Activated T-cell treated with anti-CD3 and anti-CD28 coated beads for 1 hour (primary cell): ENCODE measurements at places on chromosomes 7 and 10.

GRCh38 chr10:35237766-35238512 is 98.4 kb upstream of the CCNY start:
- no peak for DNase-seq

- DNase-seq, result no peak
Measured at GRCh38 chr7:47470567-47471357, 111.1 kb downstream of the TNS3 start.

DNA sequence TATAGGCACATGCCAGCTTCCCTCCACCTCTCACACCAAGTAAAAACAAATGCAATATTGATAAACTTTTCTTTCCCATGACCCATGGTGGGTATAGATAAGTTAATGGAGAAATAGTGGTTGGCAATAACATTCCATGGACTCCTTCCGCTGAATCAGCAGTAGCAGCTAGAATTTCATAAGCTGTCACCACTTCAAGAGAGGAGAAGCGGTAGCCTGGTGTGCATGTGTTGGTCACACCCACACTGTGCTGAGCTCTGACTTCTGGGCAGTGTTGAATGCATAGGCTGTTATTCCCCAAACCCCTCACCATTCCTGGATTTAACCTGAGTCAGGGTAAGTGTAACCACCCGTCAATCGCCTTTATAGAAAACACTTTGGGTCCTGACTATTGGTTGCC is 32.5 kb upstream of the BMPER start:
- DNase-seq, result no peak

DNA sequence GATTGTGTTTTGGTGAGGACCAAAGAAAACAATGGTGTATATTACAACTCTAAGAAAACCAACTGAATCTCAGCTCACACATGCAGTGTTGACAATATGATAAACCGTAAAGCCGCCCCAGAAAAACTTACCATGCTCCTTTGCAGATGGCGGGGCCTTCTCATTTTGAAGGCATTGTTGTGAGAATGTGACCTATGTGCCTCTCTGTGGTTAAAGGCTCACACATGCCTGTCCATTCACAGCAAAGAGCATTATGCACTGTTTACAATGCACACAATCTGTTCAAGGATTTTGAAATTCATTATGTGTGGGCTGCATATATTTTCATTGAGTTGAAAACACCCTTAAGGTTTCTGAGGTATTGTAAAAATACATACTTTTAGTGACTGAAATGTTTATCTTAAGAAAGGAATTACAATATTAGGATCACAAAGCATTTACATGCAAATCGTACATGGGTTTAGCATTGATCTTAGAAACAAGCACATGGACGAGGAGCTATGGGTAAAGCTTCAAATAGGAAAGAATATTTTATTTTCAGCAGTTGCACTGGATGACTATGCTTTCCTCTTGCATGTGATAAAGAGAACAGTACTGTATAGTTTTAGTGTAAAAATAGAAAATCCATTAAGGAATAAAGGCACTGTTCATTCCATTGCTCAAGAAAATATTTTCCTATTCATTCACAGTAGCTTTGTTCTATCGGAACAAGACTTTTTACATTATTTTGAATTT is 334.3 kb downstream of the ARL4A start:
- no peak for DNase-seq

DNA sequence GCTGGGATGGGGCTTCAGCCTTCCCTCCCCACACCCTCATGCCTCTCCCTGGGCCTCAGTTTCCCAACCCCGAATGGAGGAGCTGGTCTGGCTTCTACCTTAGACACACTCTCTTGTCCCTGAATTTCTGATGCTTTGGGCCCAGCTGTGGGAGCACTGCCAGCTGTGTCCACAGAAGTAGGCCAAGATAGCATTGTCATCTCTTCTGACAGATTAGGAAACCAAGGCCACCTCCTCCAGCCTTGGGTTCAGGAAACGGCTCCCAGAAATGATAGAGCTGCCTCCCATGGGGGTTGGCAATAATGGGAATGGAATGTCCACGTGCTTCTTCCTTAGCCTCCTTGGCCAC is 1.3 kb downstream of the PPIF start:
- no peak for DNase-seq

GRCh38 chr7:133853706-133854276 is 273.3 kb upstream of the LRGUK start:
- no peak for DNase-seq

GRCh38 chr7:11341285-11341944 is 367.7 kb downstream of the PHF14 start:
- DNase-seq, result no peak

GRCh38 chr7:27181795-27182275 is 3.2 kb downstream of the HOXA11 start:
- DNase-seq, result no peak

- no peak for DNase-seq
Measured at GRCh38 chr7:55044791-55045190, 26.0 kb downstream of the EGFR start.

- DNase-seq, result no peak
Measured at GRCh38 chr7:97118306-97118917, 914 bp downstream of the SDHAF3 start.

GRCh38 chr10:33303988-33304387 is 30.5 kb downstream of the NRP1 start:
- DNase-seq, result no peak

- DNase-seq, result no peak
Measured at GRCh38 chr10:78925800-78926319, 142.9 kb upstream of the ZMIZ1 start.

- no peak for DNase-seq
Measured at GRCh38 chr10:17116193-17116592, 13.4 kb downstream of the CUBN start.

- DNase-seq, result no peak
Measured at GRCh38 chr7:121451367-121452094, 55.4 kb upstream of the FAM3C start.

- no peak for DNase-seq
Measured at GRCh38 chr10:25901199-25901598, 32.8 kb upstream of the MYO3A start.

DNA sequence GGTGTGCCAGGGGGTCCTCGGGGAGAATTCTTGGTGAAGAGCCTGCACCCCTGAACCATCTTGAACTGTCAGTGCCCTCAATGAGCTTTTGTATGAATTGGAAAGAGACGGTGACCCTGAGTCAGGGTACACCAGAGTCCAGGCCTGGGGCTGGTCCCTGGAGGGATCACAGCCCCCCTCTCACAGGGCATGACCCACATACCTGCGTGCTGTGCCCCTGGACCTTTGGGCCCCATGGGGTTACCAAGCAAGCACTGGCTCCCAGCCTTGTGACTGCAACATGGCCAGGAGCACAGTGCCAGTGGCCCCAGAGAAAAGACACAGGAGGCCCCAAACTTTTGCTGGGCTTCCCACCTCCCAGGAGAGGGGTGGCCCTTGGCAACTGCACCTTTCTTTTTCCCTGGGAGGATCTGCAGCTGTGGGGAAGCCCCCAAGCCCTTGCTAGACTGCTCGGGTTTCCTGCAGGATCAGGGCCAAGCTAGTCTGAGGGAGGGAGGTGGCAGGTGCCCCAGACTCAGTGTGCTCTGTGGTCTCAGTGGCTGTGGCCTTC is 153.5 kb downstream of the ZNF248 start:
- no peak for DNase-seq

DNA sequence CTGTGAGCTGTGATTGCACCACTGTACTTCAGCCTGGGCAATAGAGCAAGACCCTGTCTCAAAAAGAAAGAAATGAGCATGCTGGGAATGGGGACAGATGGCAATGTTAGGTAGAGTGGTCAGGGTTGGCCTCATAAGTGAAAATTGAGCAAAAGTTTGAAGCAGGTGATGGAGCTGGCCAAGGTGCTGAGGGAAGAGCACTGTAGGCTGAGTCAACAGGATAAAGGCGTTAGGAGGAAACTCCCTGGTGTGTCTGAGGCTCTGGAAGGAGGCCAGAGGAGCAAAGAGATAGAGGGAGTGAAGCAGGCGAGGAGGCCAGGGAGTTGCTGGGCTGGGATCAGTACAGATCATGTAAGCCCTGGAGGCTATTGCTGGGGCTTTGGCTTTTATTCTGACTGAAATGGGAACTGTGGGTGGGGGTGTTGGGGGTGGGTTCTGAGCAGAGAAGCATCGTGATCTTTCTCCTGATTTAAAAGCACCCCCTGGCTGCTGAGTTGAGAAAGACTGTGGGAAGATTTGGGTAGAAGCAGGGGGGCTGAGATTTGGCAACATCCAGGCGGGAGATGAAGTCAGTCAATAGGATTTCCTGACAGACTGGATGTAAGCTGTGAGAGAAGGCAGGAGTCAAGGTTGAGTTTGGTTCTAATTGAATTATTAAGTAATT is 52.5 kb upstream of the VKORC1L1 start:
- DNase-seq, result no peak

DNA sequence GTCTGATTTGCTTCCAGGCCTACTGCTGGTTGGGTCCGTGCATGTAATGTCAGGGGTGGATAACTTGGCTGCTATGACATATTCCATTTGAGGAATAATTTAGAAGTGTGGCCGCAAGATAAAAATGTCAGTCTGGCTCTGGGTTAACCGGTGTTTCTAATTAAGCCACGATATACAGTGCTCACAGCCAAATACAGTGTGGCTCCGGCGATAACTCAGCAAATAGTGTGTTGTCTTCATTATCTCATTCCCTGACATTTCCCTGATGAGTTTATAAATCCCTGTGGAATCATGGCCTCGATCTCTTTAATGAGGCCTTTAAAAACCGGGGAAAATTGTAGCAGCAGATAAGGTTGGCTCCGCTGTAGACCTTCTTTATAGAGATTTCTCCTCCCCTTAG is 1125.0 kb downstream of the TYW1 start:
- DNase-seq, result no peak

GRCh38 chr10:33799281-33799943 is 464.9 kb upstream of the NRP1 start:
- no peak for DNase-seq

- no peak for DNase-seq
Measured at GRCh38 chr10:1597370-1598146, 139.8 kb downstream of the ADARB2 start.

GRCh38 chr10:30185916-30186315 is 126.5 kb upstream of the JCAD start:
- no peak for DNase-seq

- no peak for DNase-seq
Measured at GRCh38 chr7:130146693-130147405, 58.4 kb downstream of the TMEM209 start.

DNA sequence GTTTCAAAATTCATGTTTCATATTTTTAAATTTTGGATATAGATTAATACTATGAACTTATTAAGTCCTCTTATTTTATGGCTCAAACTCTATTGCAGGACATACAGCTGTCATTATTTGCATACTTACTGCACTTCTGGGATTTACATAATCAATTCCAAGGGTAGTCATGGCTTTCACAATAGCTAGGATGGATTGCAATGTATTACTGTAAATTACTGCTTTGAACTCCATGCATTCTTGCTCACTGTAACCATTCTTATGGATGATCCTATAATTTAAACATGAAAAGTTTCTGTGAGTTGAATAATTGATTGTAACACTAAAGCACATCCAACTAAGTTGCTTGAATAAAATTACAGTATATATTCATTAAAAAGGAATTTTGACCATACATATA is 23.5 kb downstream of the GNAT3 start:
- DNase-seq, result no peak

DNA sequence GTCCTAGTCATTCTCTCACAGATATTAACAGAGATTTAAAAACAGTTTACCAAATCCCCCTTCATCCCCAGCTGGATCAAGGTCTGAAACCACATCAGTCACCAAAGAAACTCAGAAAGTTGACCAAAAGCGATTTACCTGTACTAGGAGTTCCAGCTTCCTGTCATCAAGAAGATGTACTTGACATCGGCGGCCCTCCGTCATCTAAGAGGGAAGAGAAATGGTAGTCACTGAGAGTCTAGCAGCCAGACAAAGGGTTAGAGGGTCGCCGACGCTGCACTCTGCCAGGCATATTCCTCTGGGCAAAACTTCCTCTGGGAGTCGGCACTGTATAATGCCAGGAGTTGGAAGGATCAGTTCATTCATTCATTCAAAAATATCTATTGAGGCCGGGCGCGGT is 271.9 kb downstream of the PRPF18 start:
- DNase-seq, result no peak

GRCh38 chr7:129354428-129355157 is 79.6 kb upstream of the STRIP2 start:
- no peak for DNase-seq

- DNase-seq, result no peak
Measured at GRCh38 chr10:22630234-22631174, 83.9 kb downstream of the PIP4K2A start.

DNA sequence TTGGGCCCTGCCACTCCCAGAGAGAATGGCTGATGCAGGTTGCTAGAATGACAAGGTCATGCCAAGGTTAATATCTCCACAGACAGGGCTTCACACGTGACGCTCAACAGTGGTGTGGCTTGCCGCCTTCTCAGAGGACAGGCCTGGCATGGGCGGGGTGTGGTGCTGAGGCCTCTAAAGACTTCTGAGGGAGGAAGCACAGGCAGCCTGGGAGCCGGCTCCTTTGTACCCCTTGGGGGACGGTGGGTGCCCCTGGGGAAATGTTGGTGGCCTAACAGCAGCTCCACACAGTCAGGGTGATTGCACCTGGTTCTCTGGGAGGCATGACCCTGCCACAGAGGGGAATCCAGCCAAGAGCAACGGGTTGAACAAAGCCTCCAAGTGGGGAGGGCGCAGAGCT is 115.1 kb downstream of the PKD1L1 start:
- no peak for DNase-seq

DNA sequence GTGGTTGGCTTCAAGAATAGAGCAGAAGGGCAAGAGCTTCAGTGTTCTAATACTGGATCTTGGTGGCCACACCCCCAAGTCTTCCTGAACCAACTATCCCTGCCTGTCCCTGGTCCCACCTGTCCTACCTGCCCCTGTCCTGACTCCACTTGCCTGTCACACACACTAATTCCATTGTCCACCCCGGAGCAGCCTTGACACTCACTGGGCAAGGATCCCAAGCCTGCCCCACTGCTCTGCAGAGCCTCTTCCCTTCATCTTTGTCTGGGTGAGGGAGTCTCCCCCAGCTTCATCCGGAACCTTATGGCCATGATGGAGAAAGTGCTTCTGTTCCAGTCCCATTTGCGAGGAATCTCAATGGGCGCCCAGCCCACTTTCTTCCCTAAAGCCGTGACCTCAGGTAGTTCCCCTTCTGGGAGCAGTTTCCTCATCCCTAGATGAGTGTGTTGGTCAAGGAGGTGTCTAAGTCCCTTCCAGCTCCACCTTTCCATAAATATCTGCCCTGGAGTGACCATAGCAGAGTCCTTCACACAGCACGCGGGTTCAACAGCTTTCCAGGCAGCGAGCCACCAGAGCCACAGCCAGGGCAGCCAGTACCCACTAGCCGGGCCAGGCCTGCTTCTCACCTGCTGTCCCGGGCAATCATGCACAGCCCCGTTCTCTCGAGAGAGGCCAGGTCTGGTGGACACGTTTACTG is 61.5 kb downstream of the VIPR2 start:
- no peak for DNase-seq

DNA sequence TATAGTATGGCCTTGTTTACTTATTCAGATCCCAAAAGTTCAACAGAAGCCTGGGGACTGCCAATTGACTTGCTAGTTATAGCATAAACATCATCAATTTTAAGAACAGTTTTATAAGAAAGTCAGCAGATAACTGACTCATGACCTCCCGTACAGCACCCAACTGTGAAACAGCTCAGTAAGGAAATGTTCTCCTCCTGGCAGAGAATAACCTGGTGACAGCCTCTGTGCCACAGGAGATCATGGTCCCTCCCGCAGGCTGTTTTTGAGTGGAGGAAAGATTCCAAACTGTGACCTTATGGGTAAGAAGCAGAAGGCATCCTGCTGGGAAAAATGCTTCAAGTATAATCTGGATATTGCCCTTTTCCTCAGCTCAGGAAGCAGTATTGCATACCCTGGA is 182.5 kb downstream of the SEMA3D start:
- DNase-seq, result no peak
